ENCODE measurements at places on chromosomes 16 and 17. TPM values are rescaled to one million over a fixed set of nuclear protein-coding genes. Genes with fewer than 3 reads are reported as not detected.

Gene APOBR
- 0.07 TPM for total RNA-seq

Gene TP53TG3C
- not detected for total RNA-seq

Gene KRT15
- 38.3 TPM for total RNA-seq

Gene G6PC1
- not detected for total RNA-seq

Gene B9D1
- total RNA-seq = 8.0 TPM

Gene KRTAP4-5
- total RNA-seq = not detected

Gene CDH11
- 7.9 TPM for total RNA-seq

Gene HOXB2
- total RNA-seq = not detected

Gene KRT20
- not detected for total RNA-seq
